Smooth muscle cell of trachea (primary cell): ENCODE measurements at places on chromosomes 13 and 19. TPM values are rescaled to one million over a fixed set of nuclear protein-coding genes. Genes with fewer than 3 reads are reported as not detected.

ZNF772 gene
- 20.0 and 28.7 TPM in 2 replicates for total RNA-seq

NPHS1 gene
- not detected in 2 replicates for total RNA-seq

IGSF23 gene
- 0.17 TPM in 1 of 2 replicates, not detected in the other for total RNA-seq

CEACAM4 gene
- not detected in 2 replicates for total RNA-seq

KMT5C gene
- 9.0 and 10.1 TPM in 2 replicates for total RNA-seq

CGB3 gene
- total RNA-seq, result not detected in 2 replicates

CHMP2A gene
- 140 and 148 TPM in 2 replicates for total RNA-seq

F10 gene
- 9.3 and 33.4 TPM in 2 replicates for total RNA-seq

KLK4 gene
- not detected in 2 replicates for total RNA-seq

FXYD1 gene
- total RNA-seq, result 0.44 and 5.8 TPM in 2 replicates

GRAMD1A gene
- total RNA-seq, result 23.6 and 34.7 TPM in 2 replicates

ALG11 gene
- total RNA-seq, result 15.7 and 30.3 TPM in 2 replicates
